SW480 (cell line): ENCODE measurements at places on chromosomes 7 and 10.

DNA sequence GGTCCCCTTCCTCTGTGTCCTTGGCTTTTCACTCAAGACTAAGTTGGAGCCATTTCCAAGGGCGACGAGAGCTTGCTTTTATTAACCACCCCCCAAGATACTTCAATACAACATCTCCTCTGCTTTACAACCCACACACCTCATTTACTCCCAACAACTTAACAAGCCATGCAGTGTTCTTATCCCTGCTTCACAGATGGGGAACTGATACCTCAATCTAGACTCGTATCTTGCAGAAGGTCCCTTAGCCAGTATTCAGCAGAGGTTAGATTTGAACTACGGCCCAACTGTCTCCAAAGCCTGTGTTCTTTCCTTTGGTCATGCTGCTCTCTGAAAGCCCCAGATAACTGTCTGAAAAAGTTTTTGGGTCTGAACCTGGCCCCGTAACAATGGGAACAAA, 444.8 kb downstream of the GRID1 start:
- no peak for DNase-seq

DNA sequence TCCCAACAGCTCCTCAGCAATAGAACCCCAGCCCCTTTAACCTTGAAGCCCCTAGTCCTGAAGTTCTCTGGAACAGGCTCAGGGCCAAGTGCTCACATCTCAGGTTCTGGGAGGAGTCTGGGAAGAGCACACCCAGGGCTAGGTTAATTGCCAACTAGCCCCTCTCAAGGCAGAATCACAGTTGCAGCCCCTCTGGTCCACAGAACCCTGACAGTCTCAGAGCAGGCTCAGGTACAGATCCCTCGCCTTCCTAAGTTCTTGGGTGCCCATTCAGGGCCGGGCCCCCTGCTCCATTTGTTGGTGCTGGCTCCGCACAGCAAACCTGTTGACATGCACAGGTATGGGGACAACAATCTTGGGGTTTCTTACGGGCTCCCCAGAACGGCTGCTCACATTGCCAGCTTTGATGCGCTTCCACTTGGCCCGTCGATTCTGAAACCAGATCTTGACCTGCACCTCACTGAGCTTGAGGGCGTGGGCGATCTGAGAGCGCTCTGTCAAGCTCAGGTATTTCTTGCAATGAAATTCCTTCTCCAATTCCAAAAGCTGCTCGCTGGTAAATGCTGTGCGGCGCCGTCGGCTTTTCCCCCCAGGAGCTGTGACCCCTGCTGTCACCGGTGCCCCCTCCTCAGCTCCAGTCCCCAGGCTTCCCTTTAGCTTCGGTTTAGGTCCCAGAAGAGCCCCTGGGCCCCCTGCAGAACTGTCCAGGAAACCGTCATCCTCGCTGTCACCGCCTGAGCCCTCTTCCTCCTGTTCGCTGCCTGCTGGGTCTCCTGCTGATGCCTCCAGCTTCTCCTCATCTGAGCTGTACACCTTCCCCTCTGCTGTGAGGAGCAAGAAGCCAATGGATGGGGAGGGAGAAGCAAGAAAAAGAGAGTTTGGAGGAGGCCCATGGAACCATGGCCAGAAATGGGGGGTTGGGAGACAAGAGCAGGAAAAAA, 18.9 kb downstream of the GBX1 start:
- no peak for DNase-seq

GRCh38 chr10:5659702-5660528, 6.5 kb downstream of the ASB13 start:
- DNase-seq = peak; percentile 65

DNA sequence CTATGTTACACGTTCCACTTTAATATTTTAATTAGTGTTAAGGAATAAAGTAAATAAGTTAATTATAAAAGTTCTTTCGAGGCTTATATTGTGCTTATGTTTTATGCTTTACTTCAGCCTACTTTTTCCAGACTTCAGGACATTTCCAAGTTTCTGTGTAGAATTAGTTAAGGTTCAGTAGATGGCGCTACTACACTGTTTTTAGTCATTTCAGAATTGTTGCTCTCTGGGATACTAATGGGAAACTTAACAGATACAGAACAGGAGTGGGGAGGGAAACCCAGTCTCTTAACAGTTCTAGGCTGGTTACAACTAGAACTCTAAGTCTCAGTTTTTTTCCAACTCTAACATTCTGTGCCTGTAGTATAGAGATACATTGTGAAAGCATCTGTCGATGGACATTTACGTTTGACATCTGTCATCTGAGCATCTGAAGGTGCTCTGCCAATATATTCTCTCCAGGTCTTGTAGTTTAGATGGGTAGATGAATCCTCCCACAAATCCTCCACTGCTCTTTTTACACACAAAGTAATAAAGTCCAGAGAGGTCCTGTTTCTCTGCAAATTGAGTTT, 56.8 kb upstream of the FAM171A1 start:
- DNase-seq = peak; percentile 61

DNA sequence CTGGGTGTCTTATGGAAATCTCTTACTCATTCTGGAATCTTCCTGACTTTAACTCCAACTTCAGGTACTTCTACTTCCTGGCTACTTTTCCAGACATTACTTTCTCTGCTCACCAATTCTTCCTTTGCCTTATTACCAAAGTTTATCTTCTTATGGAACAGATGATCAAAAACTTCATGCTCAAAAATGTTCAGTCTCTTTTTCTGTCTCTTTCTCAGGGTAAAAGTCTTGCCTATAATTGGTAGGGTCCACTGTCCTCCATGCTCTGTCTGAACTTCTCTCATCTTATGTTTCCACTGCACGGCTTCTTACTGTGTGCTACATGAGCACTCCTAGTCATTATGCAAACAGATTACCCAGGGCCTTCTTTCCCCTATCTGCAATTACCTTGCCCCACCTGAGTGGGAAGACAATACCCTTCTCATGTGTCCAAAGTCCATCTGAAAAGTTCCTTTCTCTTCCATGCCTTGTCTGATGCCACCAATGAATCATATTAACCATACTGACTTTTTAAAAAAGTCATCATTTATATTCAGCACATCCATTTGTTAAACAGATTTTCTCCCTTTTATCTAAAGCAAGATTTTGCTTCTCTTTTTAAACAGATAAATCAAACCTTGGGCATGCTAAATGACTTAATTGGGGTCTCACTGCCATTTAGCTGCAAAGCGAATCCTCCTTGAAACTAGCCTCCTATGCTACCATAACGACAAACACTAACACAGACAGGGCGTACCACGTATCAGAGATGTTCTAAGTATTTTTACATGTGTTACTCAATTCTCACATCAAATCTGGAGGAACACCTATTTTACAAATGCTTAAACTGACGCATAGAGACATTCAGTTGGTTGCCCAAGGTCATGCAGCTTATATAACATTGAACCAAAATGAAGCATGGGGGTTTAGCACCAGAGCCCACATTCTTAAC, 48.8 kb downstream of the SEMA3C start:
- DNase-seq = peak; percentile 66
